ENCODE measurements at places on chromosomes 6 and 20. TPM values are rescaled to one million over a fixed set of nuclear protein-coding genes. Genes with fewer than 3 reads are reported as not detected.

LY6G6D gene
- not detected for total RNA-seq

SLC24A3 gene
- total RNA-seq: 0.03 TPM

PI3 gene
- total RNA-seq: 2.8 TPM

TDRD6 gene
- total RNA-seq: not detected

LY6G6F gene
- total RNA-seq: not detected

HLA-DQA1 gene
- total RNA-seq: not detected

SAMD10 gene
- not detected for total RNA-seq

IRF4 gene
- total RNA-seq: 0.07 TPM

GMNN gene
- 55.7 TPM for total RNA-seq

CDH26 gene
- total RNA-seq: 0.10 TPM

EDN3 gene
- total RNA-seq: 0.30 TPM

KCNQ2 gene
- total RNA-seq: 0.49 TPM

KCNB1 gene
- 0.51 TPM for total RNA-seq

ROMO1 gene
- 326 TPM for total RNA-seq

LTV1 gene
- 34.9 TPM for total RNA-seq

PGC gene
- total RNA-seq: not detected

ME1 gene
- total RNA-seq: 39.6 TPM

FAM209B gene
- 0.56 TPM for total RNA-seq

GSTA2 gene
- not detected for total RNA-seq

BMP7 gene
- total RNA-seq: 0.35 TPM

TREML1 gene
- total RNA-seq: not detected

LRFN2 gene
- not detected for total RNA-seq

HEY2 gene
- not detected for total RNA-seq

MAS1 gene
- total RNA-seq: not detected

C20orf144 gene
- 0.13 TPM for total RNA-seq

DDX43 gene
- total RNA-seq: not detected

OTOR gene
- not detected for total RNA-seq

CFAP206 gene
- 0.17 TPM for total RNA-seq

KCNK5 gene
- total RNA-seq: 1.0 TPM

NRSN1 gene
- not detected for total RNA-seq

GABRR1 gene
- not detected for total RNA-seq

EFCAB8 gene
- total RNA-seq: not detected
